ENCODE measurements at places on chromosomes 2 and 18.

- no peak for DNase-seq
Observed at GRCh38 chr2:73053316-73054114, 18.0 kb downstream of the SFXN5 start.

- DNase-seq: no peak
Observed at GRCh38 chr18:24488824-24489493, 28.5 kb downstream of the HRH4 start.

DNA sequence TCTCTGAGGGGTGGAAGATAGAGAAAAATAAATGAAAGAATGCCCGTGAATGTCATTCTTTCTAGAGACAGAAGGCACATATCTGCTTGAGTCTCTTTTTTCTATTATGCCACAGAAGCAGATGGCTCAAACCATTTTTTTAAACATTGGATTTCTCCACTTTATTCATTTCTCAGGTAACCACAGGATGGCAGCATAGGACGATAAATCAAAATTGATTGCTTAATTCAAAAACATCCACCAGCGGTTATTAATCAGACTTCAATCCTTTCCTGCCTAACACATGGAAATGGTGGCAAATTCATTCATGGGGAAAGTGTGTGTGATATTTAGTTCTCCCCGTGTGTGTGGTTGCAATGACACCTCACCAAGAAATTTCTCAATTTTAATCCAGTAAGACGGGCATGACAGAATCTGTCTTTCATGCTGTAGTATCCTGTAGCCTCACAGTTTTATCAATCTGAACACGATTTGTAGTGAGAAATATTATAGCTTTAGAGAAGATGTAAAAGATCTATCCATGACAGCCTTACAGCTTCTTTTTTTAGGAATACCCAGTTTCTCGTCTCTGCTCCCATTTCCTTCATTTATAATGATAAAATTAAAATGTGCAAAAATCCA lies 72.2 kb downstream of the DSC3 start:
- DNase-seq: no peak

GRCh38 chr18:36608107-36608506 lies 220.7 kb downstream of the TPGS2 start:
- no peak for DNase-seq

GRCh38 chr2:184554736-184555135 lies 43.6 kb upstream of the ZNF804A start:
- no peak for DNase-seq

DNA sequence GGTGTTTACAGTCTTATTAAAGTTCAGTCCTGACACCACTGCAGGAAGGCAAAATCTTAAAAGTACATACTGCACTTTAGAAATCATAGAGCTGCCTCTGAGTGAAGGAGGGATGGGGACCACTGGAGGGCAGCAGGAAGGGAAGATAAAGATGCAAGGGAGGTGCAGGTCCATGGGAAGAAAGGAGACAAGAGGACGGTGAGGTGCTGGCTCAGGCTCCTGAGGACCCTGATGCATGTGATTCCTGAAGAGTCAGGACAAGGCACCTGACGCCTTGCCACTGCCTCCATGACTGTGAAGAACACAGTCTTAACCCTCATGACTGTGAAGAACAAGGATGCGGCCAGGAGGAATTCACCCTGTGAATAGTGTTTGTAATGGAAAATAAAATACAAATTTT lies 116.2 kb upstream of the NPAS2 start:
- no peak for DNase-seq

GRCh38 chr18:21391074-21391673 lies 149.1 kb downstream of the GREB1L start:
- DNase-seq: no peak

- no peak for DNase-seq
Observed at GRCh38 chr2:200156166-200156835, 150.2 kb upstream of the SPATS2L start.

DNA sequence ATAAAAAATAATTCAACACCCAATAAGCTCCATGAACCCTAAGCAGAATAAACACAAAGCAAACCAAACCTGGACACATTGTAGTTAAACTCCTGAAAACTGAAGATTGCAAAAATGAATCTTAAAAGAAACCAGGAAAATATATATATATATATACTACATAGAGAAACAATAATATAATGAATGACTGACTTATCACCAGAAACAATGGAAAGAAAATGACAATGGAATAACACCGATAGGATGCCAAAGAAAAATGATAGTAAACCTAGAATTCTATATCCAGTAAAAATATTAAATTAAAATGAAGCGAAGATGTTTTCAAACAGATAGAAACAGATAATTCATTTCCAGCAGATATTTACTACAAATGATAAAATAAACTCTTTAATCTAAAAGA lies 346.9 kb downstream of the IRS1 start:
- DNase-seq: no peak

DNA sequence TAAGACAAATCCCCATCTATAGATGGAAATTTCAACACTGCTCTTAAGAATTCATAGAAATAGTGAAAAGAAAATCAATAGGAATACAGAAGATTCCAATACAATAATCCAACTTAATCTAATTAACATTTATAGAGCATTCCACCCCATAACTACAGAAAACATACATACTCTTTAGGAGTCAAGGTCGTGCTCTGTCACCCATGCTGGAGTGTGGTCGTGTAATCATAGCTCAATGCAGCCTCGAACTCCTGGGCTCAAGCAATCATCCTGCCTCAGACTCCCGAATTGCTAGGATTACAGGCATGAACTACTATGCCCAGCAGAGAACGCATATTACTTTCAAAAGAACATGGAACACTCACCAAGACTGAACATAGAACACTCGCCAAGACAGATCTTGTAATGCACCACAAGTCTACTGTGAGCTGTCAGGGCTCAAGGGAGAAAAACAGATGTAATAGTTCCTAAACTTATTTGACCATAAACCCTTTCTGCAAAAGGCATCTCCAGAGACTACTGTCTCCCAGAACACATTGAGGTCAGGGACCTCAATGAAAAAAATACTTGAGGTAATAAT lies 14.1 kb downstream of the MEMO1 start:
- no peak for DNase-seq

- no peak for DNase-seq
Observed at GRCh38 chr2:31476511-31477180, 62.1 kb upstream of the XDH start.

GRCh38 chr2:239387811-239388210 lies 13.0 kb downstream of the HDAC4 start:
- DNase-seq: no peak
